GM18507 (cell line): ENCODE measurements at places on chromosomes 4 and X.

DNA sequence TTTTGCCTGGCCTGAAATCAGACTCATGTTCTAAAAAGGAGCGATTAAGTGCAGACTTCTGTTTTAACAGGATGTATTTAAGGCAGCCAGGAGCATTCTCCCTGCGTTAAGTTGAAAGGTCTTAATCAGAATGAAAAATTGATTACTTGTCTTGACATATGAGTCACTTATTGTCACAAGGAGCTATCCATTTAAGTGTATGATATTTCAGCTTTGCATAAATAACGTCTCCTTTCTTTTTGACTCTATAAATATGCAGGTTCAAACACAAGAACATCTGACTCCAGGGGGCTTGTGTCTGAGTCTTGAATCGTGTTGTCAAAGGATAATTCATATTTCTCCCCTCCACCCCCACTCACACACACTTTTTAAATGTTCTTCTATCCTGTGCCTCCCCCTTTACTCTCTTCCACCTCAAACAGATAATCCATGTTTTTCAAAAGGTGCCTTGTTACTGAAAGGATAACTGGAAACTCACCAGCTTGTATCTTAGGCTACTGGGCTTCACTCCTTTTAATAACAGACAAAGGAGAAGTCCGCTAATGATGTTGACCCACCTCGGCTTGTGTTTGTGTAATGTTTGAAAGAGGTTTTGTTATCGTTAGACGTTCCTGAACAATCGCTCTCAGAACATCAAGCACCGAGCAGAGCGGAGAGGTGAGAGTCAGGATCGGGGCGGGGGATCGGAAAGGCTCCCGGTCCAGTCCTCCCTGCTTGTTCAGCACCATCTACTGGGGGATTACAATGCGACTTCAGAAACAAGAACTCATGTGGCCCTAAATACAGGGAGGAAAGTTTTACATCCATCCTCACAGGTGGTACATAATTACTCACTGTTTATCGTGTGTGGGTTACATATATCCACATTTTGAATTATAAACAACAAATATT is 107.5 kb upstream of the RPL34 start:
- no peak for DNase-seq

DNA sequence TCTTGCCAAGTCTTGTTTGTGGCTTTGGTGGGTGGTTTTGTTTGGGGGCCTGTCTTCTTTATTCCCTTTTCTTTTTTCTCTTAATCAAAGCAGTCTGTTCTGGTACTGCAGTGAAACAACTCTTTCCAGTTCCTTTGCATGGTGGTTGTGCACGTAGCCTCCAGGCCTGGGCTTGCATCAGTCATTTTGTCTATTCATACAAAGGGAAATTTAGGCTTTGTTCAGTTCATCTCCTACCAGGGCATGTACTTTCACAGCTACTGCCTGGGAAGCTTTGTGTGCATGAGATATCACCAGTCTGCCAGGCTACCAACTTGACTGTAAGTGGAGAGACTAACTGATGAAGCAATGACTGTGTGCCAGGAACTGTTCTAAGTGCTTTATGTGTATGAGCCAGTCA is 8.5 kb downstream of the TRIM2 start:
- no peak for DNase-seq

DNA sequence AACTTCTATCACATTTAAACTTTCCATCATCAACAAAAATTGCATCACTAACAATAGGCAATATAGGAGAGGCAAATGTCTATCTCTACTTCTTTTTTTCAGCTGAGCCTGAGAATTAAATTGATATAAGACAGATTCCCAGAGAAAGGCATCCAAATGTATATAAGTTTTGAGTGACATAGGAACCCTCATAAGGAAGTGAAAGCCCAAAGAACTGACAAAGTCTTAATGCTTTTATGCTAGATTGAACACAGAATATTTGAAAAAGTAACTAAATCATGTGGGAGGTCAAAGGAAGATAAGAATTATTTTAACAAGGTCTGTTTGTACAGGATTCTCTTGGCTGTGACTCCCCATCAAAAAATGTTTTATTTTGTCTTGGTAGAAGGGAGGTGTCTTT is 714.9 kb downstream of the GRXCR1 start:
- DNase-seq: no peak

DNA sequence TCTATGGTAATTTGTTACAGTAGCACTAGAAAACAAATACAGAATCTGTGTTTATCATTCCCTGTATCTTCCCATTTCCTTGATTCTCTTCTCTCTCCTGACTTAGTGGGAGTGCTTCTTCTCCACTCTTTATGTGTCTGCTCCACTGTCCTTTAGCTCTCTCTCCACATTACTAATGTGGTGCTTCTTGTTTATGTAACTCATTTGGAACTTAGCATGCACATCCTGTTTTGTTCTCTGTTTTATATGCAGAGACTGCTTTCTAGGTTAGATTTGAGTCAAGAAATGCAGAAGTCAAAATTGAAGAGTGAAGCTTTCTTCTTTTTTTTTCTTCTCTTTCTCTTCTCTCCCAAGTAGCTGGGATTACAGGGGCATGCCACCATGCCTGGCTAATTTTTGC is 25.9 kb downstream of the ADH1A start:
- no peak for DNase-seq

GRCh38 chrX:44943007-44943406 is 70.0 kb downstream of the KDM6A start:
- DNase-seq: no peak

DNA sequence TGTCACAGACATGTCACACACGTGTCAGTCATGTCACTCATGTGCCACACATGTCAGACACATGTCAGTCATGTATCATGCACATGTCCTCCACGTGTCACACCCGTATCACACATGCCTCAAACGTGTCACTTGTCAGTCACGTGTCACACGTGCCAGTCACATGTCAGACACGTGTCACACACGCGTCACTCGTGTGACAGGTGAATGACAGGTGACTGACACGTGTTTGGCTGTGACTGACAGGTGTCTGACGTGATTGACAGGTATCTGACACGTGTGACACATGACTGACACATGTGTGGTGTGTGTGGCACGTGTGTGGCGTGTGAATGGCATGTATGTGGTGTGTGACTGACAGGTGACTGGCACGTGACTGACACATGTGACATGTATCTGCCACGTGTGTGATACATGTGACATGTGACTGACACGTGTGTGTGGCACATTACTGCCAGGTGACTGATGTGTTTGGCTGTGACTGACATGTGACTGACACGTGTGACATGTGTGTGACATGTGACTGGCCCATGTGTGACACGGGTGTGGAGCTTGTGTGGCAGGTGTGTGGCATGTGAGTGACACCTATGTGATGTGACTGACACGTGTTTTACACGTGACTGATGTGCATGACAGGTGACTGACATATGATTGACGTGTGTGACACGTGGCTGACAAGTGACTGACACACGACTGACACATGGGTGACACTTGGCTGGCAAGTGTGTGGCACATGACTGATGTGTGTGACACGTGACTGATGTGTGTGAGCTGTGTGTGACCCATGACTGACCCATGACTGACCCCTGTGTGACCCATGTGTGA is 90.7 kb upstream of the GPC3 start:
- no peak for DNase-seq

- no peak for DNase-seq
Observed at GRCh38 chrX:10667143-10667542, 46.8 kb upstream of the MID1 start.

GRCh38 chrX:1534301-1535168 is 2.5 kb downstream of the P2RY8 start:
- DNase-seq: no peak

DNA sequence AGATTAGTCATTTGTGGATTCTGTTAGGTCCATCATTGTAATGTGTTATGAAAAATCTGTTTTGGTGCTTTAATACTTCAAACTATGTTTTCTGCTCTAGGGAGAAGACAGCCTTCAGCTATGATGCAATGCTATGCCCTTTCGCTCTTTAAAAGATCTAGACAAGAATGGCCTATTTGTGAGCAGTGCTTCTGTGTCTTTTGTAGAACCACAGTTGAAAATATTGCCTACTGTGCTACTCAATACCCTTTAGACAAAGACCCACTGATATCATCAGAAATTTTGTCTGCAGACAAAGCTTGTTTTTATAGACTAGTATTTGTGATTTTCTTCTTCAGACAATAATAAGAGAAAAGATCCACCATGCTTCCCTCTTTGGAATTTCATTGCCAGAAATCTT is 44.6 kb upstream of the SLITRK2 start:
- DNase-seq: no peak
